ENCODE measurements at places on chromosomes 7 and 10.

DNA sequence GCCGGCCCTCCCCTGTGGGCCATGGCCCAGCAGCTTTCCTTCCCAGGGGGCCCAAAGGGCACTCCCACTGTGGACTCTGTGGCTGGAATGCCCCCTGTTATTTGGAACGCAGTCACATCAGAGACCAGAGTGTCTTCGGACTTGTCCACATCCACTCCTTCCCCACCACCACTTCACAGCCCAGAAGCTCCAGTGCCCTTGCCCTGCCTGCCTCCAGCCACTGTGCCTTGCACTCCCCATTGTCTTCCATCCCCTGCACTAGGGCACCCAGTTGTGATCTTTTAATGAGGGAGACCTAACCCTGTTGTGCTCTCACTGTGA, 19.4 kb downstream of the INSIG1 start:
- DNase-seq = no peak

DNA sequence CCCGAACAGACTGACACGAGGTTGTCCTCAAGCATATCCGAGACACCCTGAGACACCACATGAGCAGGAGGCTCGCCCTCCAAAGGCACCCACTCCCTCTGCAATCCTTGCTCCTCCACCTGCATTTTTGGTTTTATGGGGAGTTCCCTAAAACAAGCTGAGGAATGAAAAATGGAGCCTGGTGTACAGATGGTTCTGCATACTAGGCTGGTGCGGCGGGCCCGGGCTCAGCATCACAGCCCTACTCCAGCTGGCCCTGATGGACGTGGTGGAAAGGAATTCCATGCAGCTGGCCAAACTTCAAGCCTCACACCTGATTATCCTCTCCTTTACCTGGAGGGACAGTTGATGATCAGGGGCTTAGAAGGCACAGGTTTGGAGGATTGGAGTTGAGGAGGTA, 30.3 kb upstream of the JAKMIP3 start:
- DNase-seq = no peak

DNA sequence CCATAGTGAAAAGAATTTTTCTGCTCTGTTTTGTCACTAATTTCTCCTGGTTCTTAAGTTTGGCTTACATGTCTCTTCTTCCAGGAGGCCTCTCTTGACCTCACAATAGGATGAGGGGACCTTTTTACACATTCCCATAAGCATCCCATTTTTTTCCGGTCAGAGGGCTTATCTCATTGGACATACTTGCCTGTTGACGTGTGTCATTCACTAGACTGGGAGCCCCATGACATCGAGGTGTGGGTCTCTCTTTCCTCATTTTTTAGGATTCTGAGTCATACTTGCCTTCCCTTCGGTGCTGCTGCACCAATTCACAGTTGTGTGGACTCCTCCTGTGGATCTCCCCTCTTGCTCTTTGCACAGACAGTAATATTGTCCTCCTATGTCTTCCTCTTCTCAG, 601.8 kb downstream of the GATA3 start:
- no peak for DNase-seq

- DNase-seq = peak; percentile 45
Observed at GRCh38 chr10:92800134-92800733, 48.1 kb upstream of the EXOC6 start.

DNA sequence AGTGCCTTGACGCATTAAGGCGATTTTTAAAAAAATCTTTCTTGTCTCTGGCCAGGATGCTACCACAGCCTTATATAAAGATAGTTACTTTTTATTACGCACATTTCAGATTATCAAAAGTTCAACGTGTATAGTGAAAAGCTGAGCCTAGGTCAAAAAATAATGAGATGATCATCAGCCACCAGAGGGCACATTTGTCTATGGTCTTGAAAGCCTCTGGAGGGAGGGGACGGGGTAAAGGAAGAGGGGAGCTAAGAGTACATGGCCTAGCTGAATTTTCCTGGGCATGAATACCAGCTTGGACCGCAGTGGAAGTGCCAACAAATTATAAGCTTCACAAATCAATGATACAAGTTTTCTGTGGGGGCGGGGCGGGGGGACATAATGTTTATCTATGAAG, 285.9 kb upstream of the SMIM30 start:
- no peak for DNase-seq

DNA sequence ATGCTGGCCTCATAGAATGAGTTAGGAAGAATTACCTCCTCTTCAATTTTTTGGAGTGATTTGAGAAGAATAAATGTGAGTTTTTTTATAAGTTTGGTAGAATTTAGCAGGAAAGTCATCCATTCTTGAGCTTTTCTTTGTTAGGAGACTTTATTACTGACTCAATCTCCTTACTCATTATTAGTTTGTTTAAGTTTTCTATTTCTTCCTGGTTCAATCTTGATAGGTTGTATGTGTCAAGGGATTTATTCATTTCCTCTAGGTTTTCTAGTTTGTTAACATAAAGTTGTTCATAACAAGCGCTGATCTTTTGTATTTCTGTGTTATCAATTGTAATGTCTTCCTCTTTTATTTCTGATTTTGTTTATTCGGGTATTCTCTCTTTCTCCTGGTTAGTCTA, 47.4 kb downstream of the BICC1 start:
- DNase-seq = no peak

DNA sequence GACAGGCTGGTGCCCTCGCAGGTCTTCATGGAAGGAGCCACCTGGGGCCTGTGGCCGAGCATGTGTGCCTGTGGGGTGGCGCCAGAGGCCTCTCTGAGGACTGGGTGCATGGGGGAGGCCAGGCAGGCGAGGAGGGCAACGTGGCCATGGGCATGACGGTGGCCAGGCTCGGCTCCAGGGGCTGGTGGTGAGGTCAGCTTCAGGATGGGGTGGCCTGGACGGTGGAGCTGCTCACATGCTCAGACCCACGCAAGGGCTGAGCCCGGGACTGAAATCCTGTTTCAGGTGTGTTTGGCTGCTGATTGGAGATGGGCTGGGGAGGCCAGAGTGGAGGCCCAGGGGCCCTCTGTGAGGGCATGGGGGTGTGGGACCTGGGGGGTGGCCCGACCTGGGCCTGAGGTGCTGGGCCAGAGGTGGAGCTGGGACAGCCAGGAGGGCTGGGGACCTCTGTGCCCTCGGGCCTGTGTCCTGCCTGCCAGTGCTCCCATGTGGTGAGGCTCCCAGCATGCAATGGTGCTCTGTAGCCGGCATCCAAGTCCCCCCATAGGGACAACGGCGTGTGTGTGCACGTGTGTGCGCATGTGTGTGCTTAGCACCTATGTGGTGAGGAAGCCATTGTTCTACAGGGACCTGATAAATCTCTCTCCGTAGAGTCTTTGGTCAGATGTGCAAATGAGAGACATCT, 71.1 kb downstream of the INPP5A start:
- DNase-seq = no peak

DNA sequence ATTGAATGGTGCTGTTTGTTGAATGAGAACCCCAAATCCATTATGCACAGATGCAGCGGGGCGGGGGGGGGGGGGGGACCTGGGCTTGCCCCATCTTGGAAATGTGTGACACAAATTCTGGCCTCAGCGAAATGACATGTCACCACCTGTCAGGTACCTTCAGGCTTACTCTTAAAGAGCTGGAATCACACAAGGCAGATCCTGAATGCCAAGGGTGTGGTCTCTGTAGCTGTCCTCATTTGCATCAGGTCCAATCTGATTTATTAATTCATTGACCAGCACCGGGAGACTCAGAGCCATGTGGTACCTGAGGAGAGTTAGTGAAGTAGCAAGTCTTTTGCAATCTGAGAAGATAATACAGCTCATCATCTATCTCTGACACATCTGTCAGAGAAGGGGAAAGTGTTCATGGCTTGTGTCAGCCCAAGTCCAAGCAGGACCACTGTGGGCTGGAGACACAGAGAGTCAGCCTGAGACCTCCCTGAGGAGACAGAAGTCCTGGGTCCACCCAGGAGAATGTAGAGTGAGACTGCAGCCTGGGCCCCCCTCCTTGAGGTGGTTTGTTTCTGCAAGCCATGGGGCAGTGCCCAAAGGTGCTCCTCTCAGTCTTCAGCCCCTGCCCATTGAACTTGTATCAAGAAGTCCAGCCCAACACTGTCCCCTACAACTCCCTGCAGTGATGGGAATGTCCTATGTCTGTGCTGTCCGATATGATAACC, 46.7 kb downstream of the ADCYAP1R1 start:
- DNase-seq = no peak

DNA sequence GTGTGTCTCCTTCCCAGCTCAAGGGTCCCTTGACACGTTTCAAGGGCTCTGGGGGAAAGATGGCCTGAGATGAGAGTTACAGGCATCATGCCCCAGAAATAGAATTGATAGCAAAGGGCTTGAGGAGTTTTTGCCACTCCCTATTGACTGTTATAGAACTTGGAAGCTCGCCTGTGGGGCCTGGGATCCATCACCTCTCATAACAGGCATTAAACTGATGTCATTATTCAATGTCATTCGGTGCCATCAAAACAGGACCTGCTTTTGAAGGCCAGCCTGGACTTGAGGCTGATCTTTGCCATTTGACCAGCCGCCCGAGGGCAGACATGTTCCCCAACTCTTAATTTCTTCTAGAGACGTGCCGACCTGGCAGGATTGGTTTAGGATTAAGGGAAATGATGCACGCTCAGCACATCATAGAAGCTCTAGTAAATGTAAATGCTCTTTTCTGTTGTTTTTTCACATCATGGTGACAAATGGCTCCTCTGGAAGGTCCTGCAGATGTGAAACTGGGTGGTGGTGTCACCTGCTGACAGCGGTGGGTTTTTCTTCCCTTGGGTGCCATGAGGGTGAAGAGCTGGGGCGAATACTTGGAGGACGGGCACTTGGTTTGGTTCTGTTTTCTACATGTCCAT, 16.7 kb upstream of the KLF6 start:
- DNase-seq = no peak

GRCh38 chr7:129951226-129952085, 1.3 kb downstream of the UBE2H start:
- peak; percentile 3 for DNase-seq

DNA sequence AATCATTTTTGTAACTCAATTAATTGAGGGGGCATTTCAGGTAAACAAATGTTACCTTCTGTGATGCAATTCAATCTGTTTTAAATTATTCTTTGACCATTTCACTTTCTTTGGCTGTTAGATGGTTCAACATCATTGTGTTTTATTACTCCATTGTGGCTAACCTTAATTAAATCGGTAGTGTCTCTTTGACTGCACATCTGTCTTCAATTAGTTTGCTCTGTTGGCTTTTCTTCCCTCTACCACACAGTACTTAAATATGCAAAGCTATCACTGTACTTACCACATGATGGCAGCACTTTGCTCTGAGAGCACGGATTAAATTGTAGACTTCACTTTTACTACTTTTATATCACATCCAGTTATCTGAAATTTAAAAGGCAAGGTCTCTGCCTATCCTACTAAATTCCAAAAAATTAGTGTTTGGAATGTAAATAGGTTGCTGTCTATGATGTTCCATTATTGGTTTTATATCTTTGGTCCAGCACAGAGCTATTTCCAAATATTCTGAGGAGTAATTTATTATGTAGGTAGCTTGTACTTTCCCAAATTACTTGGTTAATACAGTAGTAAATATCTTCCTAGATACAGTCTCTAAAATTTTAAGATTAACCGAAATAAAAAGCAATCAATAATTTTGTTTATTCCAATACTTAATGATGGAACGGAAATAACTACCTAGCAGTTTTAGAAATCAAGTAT, 352.0 kb downstream of the PCLO start:
- peak; percentile 44 for DNase-seq

GRCh38 chr7:77337456-77337990, 78.6 kb downstream of the GSAP start:
- DNase-seq = no peak

GRCh38 chr10:30026080-30026479, 33.3 kb downstream of the JCAD start:
- no peak for DNase-seq

GRCh38 chr7:27064159-27064558, 31.6 kb downstream of the HOXA1 start:
- DNase-seq = no peak

DNA sequence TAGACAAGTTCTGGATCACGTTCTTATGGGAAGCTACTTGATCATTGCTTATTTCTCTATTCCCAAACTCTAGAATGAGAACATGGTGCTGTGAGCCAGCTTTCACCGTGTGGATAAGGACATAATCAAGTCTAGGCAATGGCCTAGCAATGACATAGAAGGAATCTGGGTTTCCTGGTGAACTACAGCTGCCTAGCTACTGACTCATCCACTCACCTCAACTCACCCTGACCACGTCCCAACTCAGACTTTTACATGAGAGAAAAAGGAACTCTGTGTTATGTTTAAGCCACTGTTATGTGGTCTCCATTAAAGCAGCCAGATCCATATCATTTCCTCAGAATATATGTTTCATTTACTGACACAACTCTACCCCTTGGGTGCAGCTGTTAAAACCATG, 18.8 kb upstream of the MET start:
- no peak for DNase-seq

DNA sequence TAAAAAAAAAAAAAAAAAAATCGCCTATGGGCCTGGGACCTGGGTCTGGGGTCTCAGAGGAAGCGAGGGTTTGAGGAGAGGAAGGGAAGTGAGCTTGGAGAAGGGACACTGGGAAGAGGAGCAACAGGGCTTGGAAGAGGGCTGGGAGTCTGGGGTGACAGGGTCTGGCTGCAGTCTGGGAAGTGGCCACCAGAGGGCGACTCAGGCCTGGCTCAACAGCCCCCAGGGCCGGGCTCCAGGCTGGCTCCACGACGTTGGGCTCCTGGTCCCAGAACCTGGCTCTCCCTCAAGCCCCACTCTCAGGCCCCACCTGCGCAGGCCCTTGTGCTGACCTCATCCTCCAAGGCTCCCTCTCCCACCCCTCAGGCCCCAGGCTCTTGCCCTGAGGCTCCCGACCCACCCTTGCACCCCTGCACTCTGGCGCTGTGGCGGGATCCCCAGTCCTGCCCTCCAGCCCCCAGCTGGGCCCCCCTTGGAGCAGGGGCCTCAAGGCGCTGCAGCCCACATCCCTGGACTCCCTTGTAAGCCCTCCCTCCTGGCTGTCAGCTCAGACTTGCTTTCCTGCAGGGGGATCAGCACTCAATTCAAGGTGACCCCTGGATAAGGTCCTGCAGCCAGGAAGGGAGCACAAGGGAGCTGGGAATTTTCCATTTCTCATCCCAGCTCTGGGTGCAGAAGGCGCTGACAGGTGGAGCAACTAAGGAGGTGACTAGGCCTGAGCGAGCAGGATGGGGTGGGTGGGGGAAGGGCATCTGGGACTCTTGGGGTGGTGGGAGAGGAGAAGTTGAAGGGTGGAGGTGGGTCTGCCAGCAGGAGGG, 5.4 kb upstream of the SPACDR start:
- DNase-seq = peak; percentile 48

DNA sequence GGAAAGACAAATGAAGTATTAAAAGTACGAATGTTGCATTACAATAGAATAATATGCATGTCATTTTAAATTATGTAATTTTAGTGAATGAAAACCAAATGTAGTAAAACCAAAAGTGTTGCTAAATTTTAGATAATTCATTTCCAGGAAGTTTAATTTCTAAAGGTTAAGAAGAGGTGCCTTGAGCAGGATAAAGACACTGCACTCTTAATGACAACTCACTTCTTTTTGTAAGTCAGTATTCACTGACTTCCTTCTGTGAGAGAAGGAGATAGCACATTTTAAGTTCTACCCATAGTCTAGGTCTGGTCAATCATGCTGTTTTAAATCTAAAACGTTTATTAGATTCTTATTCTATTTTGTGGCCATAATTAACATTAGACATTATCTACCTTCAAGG, 160.2 kb downstream of the CRPPA start:
- no peak for DNase-seq
